Fibroblast of skin of right quadriceps (primary cell): ENCODE measurements at places on chromosomes 5 and 9.

- peak; percentile 45 for DNase-seq
Observed at GRCh38 chr9:76987594-76988200, 31.8 kb upstream of the FOXB2 start.

DNA sequence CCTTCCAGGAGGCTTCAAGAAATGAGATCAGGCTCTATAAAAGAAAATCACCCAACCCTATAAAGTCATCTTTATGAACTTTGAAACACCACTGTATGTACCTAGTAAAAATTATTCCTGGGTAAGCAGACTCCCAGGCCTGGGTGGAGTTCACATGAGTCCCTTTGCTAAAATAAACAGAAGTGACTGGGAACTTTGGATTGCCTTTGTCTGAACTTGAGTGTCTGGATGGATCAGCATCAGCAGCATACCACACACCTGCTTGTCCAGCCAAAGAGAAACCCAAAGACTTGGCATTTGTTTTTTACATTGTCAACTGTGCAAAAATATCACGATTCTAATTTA is 79.6 kb upstream of the CDKN2B start:
- no peak for DNase-seq

DNA sequence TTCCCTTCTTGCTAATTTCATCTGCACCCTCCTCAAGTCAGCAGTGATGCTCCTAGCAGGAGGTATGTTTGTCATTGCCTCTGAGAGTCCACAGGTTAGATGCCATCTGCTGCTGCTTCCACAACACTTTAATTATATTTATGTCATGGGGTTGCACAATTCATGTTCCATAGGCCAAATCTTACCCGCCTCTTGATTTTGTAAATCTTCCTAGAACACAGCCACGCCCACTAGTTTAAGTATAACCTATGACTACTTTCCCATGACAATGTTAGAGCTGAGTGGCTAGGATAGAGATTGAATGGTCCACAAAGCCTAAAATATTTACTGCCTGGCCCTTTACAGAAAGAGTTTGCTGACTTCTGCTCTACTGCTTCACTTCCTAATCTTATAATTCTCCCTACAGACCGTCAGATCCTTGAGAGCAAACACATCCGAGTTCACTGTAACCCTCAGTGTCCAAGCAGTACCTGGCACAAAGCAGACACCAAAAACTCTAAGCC is 21.1 kb downstream of the LIFR start:
- no peak for DNase-seq

- DNase-seq, result no peak
Observed at GRCh38 chr5:177301503-177302165, 1.9 kb downstream of the RAB24 start.
